ENCODE measurements at places on chromosomes 1 and 21.

DNA sequence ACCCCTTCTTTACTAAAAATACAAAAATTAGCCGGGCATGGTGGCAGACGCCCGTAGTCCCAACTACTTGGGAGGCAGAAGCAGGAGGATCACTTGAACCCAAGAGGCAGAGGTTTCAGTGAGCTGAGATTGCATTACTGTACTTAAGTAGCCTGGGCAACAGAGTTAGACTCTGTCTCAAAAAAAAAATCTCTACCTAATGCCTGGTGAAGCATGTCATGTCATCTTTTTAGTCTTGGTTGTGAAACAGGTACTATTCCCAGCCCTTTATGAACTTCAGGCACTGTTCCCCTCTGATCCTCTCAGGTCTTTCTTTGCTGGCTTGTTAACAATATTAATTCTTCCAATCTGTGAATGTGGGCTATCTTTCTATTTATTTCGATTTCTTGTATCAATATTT, 22.1 kb downstream of the PRRC2C start:
- no peak for DNase-seq

DNA sequence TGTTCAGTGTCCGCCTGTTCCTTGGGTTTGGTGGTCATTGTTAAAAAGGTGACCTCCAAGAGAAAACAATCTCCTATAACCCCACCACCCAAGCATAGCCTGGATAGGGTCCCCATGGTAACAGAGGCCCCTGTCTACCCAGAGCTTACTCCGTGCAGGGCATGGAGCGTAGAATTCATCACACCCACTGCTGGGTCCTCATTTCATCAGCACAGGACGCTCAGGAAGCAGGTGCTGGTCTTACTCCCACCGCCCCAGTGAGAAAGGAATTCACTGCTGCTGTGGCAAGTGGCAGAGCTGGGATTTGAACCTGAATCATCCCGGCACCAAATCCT, 37.0 kb downstream of the ARHGEF10L start:
- no peak for DNase-seq

GRCh38 chr1:97164276-97164639, 442.7 kb downstream of the PTBP2 start:
- no peak for DNase-seq

DNA sequence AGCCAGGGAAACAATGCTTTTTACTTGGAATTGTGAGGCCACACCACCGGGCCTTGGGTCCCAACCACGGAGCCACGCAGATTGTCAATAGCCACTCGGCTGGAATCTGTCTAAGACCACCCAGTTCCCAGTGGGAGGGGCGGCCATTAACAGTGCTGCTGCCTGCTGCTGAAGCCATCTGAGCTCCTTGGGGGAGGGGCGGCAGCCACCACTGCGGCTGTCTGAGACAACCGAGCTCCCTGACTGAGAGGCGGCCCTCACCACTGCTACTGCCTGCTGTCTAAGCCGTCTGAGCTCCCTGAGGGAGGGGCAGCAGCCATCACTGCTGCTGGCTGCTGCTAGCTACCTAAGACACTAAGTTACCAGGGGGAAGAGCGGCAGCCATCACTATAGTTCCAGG, 64.3 kb downstream of the DMRTA2 start:
- DNase-seq, result no peak

- no peak for DNase-seq
Measured at GRCh38 chr1:84192681-84193080, 48.6 kb downstream of the PRKACB start.

GRCh38 chr1:96715482-96715881, 6.1 kb upstream of the PTBP2 start:
- DNase-seq, result no peak

Data from GM10248 (cell line).